ENCODE measurements at places on chromosomes 12 and 14.
A peak's percentile ranks its signal among the peaks of the same experiment; 100 is the strongest.

GRCh38 chr14:84646786-84647500 lies 883.0 kb upstream of the FLRT2 start:
- no peak for DNase-seq

GRCh38 chr12:71438670-71439361 lies 782 bp upstream of the LGR5 start:
- no peak for DNase-seq

DNA sequence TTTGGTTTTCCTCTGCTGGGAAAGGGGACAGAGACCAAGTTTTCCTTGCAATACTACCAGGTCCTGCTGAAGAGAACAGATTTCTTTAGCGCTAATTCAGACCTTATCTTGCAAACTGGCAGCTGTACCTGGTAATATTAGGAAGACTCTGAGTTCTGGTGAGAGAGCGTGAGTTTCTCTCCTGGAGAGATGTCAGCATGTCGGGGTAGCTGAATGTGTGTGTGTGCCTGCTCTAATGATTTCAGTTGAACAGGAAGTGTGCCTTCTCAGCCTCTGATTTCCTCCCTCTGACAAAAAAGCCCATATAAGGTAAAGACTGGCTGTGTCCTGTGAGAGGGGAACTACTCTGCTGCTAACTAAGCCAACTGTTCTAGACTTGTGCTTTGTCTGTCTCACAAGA lies 10.3 kb upstream of the ERP27 start:
- peak; percentile 89 for DNase-seq

- no peak for DNase-seq
Observed at GRCh38 chr14:96979611-96980074, 182.5 kb downstream of the VRK1 start.

DNA sequence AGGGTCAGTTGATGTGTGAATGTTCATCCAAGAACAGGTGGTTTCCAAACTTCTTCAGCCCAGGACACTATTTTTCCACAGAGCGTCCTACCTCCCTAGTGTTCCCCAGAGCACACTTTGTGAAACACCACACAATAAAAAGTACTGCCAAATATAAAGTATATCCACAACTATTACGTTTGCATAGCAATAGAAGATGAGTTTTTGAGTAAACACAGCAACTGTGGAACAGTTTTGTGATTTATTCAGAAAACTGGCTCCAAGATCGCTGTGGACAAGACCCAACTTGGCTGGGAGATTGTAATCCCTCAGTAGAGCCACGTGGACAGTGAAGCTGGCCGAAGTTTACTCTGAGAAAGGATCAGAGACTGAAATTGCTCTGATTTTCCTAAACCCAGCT lies 14.5 kb upstream of the MAP1LC3B2 start:
- DNase-seq = no peak

GRCh38 chr14:104722938-104723650 lies 935 bp upstream of the ADSS1 start:
- no peak for DNase-seq
